ENCODE measurements at places on chromosomes 12 and 14. TPM values are rescaled to one million over a fixed set of nuclear protein-coding genes. Genes with fewer than 3 reads are reported as not detected.

The RNASE7 gene
- total RNA-seq, result not detected

The TAS2R20 gene
- total RNA-seq, result 0.07 TPM

The IL26 gene
- not detected for total RNA-seq

The TIMM9 gene
- total RNA-seq, result 67.4 TPM

The RDH5 gene
- 2.2 TPM for total RNA-seq

The IFNG-AS1 gene
- total RNA-seq, result not detected

The TEX52 gene
- not detected for total RNA-seq

The SERPINA6 gene
- total RNA-seq, result 0.63 TPM

The ETFBKMT gene
- total RNA-seq, result 0.96 TPM

The FOXM1 gene
- total RNA-seq, result 94.4 TPM

The TOGARAM1 gene
- total RNA-seq, result 10.2 TPM

The AVPR1A gene
- 0.02 TPM for total RNA-seq

The PLEKHG7 gene
- total RNA-seq, result 0.06 TPM

The SLC38A4 gene
- total RNA-seq, result not detected

The NKX2-8 gene
- total RNA-seq, result 3.9 TPM

The FGD4 gene
- 3.5 TPM for total RNA-seq

The DGKA gene
- total RNA-seq, result 14.3 TPM

The LRRK2 gene
- total RNA-seq, result 2.6 TPM

The DCN gene
- not detected for total RNA-seq

Measured in A549 treated with CORT108297 at 1 μM for 4 hours (cell line).